ENCODE measurements at places on chromosomes 1 and 21.

DNA sequence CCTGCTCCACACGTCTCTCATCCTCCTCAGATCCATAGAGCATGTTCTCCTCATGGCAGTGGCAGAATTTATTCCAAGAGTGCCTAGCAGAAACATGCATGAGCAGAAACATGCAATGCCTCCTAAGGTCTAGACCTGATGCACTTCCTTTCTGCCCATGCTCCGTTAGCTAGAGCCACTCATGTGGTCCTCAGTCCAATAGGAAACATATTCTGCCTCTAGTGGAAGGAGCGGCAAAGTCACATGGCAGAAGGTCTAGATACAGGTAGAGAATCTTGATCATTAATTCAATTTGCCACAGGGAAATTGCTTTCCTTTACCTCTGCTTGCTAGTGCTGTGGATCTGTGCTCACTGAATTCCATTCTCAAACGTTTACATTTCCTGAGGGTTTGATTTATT lies 130.4 kb downstream of the KIF26B start:
- no peak for DNase-seq

GRCh38 chr1:209815490-209815889 lies 9.5 kb upstream of the IRF6 start:
- DNase-seq = no peak

DNA sequence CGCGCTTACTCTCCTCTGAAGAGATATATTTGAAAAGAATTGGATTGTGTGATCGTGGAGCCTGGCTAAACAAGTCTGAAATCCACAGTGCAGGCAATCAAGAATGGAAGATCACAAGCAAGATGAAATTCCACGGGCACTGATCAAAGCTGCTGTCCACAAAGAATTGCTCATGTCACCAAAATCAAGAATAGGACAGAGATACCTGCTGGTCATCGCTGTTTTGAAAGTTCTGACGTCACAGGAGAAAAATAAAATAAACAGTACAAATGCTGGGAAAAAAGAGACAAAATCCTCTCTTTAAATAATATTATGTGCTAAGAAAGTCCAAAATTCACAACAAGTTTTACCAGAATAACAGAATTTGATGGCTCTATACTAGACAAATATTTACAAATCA lies 12.0 kb upstream of the DESI2 start:
- DNase-seq = no peak

DNA sequence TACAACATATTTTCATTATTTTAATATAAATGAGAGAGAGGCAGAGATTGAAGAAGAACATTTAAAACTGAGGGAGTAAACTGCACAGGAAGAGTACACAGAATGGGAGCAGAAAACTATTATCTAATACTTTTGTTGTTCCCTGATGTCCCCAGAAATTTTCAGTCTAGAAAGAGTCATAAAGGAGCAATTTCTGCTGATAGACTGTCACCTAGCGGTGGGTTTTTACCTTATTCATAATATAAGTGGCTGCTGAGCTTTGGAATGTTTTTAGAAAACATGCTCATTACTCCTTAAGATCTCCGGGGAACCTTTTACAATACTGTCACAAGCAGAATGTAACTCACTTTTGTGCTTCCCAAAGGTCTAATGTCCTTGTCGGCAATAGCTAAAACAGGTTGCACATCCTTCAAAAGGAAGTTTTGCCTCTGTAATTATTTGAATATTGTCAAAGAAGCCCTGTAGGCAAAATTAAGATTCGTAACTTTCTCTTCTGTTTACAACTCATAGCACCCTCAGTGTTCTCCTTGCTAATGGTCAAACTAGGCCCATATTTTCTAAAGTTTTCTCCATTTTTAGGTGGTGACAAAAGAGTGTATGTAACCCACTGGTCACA lies 4.9 kb upstream of the NPL start:
- DNase-seq = peak; percentile 65

DNA sequence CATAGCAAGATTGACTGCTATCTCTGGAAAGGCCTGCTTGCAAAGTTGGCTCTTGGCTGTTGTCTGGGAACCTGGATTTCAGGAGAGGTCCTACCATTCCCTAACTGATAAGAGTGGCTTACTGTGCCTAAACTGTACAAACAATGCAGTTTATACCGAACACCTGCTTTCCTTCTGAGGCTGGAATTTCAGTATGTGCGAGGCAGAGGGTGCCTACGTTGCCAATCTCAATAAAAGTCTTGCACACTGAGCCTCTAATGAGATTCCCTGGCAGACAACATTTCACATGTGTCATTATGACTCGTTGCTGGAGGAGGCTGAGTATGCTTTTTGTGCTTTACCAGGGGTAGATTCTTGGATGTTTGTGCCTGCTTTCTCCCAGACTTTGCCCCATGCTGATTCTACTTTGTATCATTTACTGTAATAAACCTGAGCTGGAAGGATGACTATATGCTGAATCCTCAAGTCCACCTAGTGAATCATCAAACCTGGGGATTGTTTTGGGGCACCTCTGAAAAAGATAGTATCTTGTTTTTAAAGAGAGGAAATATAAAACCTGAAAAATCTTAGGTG lies 58.9 kb upstream of the GNG4 start:
- no peak for DNase-seq

DNA sequence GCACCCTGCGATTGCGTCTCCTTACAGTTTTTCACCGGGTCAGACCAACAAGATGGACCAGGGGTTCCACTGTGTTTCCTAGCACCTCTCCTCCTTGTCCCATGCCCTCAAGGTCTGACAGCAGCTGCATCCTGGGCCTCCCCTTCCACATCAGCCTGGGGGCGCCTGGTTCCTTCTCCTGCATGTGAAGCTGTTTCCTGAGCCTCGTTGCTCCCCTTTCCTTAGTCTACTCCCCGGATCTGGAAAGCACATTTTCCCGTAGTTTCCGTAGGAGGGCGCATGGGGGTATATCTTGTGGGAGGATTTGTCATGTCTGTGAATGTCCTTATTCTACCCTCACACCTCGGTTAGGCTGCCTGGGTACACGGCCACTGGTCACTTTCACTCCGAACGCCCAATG lies 6.1 kb downstream of the PRDM15 start:
- no peak for DNase-seq

GRCh38 chr1:43253876-43254275 lies 15.9 kb upstream of the TMEM125 start:
- no peak for DNase-seq

Data from GM12865 (cell line).